GDM1 (cell line): ENCODE measurements at places on chromosomes 13 and 19.
A peak's percentile ranks its signal among the peaks of the same experiment; 100 is the strongest.

- no peak for DNase-seq
Measured at GRCh38 chr13:99548448-99548847, 47.2 kb downstream of the TM9SF2 start.

DNA sequence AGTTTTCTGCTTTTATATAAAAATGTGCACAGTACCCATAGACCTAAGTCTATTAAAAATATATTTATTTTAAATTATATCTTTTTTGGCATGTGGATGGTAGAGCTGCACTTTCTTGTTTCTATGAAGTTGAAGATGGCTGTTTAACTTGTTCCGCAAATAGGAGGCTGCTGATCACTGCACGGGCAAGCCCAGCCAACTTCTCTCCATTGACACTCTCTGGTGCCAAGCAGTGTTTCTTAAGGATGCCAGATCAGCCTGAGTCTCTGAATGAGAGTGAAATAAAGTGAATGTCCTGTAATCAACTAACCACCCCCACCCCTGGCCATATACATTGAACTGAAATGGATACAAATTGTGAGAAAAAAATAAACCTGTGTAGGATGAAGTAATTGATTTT, 202.9 kb upstream of the KLHL1 start:
- DNase-seq, result no peak

GRCh38 chr13:85755123-85755522, 44.1 kb downstream of the SLITRK6 start:
- DNase-seq, result no peak

- no peak for DNase-seq
Measured at GRCh38 chr19:15815306-15815705, at the start of gene OR10H1. Gene OR10H1, minus strand, starts transcription at chr19:15815664. Its CDS starts 7,627 bp downstream, at chr19:15808037.

DNA sequence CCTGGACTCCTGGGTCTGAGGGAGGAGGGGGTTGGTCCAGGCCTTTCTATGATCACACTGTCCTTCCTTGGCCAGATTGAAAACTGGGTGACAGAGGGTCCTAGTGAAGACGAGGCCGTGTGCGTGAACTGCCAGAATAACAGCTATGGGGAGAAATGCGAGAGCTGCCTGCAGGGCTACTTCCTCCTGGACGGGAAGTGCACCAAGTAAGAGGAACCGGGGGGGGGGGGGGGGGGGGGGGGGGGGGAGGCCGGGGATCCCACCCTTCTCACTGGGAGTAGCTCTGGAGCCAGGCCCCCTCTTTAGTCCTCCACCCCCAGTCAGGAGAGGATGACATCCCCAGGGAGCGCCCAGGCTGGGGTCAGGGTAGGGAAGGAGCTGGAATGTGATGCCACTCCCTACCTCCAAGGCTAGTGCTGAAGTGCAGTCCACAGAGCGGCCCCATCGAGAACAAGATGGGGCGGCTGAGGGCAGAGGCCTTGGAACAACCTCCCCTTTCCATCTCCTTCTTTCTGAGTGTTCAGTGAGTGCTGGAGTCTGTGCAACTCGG, 19.4 kb downstream of the CNFN start:
- DNase-seq, result no peak

- DNase-seq, result no peak
Measured at GRCh38 chr13:20713014-20713376, 9.5 kb downstream of the IL17D start.

GRCh38 chr19:6706633-6706958, 13.9 kb downstream of the C3 start:
- DNase-seq, result no peak

DNA sequence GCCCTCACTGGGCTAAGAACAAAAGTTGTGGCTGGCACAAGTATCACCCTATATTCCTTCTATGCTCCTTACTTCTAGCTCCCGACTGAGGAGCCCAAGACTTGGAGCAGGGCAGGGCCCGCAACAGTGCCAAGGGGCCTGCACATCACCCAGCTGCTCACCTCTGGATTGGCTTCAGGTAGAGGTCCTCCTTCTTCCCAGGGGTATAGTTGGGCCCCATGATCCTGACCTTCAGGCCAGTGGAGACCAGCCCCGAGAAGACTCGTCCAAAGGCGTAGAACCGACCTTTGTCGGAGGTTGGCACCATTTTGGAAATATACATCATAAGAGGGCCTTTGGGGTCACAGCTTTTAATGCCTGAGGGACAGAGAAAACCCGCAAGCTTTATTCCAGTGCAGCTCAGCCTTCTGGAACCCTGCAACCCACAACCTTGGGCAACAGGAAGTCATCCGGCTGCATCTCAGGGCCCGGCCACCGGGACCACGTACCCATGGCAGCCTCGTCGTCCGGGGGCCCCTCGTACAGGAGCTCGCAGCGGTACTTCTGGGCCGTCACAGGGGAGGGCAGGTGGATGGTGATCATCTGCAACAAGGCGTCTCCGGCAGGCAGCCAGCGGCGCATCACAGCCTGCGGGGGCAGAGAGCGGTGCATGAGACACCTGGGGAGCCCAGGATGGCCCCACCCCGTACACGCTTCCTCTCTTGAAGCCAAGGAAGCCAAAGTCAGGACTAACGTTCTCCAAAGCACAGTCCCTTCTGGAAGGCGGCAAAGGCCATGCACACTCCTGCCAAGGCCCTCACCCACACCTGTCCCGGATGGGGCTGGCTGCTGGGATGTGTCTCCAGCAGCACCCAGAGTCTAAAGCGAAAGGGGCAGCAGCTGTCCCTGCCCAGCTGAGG, 4.7 kb downstream of the EEF2 start:
- DNase-seq, result no peak

DNA sequence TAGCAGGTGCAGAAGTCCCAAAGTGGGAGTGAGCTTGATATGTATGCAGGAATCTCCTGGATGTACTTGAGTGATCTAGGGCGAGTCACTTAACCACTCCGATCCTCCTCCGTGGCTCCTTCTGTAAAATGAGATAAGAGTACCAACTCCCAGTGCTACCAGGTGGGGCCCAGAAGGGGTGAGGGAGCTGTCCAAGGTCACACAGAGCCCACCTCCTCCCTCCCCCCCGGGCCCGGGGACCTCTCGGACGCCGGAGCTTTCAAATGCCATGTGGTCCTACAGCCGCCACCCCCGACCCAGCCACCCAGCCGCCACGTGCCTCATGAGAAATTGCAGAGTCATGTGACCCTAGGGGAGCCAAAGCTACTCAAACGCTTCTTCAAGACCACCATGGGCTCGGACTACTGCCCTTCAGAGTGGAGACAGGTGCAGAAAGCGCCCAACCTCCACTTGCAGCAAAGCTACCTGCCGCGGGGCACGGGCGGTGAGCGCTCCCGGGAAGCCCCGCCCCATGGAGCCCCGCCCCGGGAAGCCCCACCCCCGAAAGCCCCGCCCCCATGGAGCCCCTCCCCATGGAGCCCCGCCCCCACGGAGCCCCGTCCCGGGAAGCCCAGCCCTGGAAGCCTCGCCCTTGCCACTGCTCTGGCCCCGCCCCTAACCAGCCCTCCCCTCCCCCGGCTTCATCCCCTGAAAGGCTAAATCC, 10.1 kb upstream of the ZNF358 start:
- DNase-seq, result no peak

DNA sequence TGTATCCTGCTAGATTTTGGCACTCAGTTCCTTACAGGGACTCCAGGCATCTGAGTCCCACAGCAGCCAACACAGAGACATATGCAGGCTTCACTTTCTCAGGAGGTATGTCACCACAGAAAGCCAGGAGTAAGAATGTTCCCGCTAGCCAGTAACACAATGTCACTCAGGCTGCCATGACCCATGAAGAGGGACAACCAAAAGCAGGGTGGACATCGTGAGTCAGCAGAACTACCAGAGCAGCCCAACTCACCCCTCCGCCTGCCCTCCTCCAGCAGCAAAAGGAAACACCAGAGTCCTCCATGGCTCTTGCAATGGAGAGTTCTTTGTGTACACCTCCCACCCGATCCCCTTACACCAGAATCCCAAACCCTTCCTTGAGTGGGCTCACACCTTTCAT, 95.4 kb downstream of the CRYL1 start:
- DNase-seq, result no peak

DNA sequence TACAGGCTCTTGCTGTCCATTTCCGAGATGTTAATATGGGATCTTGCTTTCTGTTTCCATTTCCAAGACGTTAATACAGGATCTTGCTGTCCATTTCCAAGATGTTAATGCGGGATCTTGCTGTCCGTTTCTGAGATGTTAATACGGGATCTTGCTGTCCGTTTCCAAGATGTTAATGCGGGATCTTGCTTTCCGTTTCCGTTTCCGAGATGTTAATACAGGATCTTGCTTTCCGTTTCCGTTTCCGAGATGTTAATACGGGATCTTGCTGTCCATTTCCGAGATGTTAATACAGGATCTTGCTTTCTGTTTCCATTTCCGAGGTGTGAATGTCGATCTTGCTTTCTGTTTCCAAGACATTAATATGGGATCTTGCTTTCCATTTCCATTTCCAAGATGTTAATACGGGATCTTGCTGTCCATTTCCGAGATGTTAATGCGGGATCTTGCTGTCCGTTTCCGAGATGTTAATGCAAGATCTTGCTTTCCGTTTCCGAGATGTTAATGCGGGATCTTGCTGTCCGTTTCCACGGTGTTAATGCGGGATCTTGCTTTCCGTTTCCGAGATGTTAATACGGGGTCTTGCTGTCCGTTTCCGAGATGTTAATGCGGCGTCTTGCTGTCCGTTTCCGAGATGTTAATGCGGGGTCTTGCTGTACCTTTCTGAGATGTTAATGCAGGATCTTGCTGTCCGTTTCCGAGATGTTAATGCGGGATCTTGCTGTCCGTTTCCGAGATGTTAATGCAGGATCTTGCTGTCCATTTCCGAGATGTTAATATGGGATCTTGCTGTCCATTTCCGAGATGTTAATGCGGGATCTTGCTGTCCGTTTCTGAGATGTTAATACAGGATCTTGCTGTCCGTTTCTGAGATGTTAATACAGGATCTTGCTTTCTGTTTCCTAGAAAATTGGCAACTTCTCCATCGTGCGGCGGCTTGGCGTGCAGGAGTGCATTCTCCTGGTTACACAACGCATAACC, 38.3 kb downstream of the PEX11G start:
- DNase-seq, result no peak

- no peak for DNase-seq
Measured at GRCh38 chr13:43992211-43992610, 112.5 kb downstream of the LACC1 start.

GRCh38 chr13:35723821-35724220, 247.3 kb upstream of the MAB21L1 start:
- DNase-seq, result no peak

- DNase-seq, result no peak
Measured at GRCh38 chr13:82693607-82694006, 1188.7 kb downstream of the SLITRK1 start.

GRCh38 chr19:42276284-42276683, 7.2 kb downstream of the CIC start:
- DNase-seq, result no peak

GRCh38 chr19:39754971-39755370, 17.1 kb upstream of the CLC start:
- DNase-seq, result no peak

GRCh38 chr13:24270639-24271141, 38.7 kb upstream of the C1QTNF9 start:
- peak; percentile 64 for DNase-seq

DNA sequence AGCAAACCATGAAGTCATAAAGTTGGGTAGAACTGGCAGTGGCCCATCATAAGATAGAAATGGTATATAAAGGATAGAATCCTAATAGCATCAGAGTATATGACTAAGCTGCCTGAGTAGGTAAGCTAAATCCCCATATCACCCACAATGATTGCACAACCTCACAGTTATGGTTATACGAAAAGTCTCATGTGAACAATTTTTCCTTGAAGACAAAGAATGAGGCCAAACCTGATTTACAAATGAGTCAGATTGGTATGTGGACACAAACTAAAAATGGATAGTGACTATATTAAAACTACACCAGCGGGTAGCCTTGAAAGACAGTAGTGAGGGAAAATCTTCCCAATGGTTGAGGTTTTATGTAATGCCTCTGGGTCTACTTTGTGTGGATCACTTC, 40.9 kb upstream of the UFM1 start:
- no peak for DNase-seq

GRCh38 chr19:40139533-40140287, 49.0 kb upstream of the ZNF780A start:
- DNase-seq, result no peak

GRCh38 chr13:110500341-110500740, 61.2 kb downstream of the RAB20 start:
- DNase-seq, result no peak

GRCh38 chr19:18128044-18128443, 24.9 kb upstream of the PIK3R2 start:
- no peak for DNase-seq

GRCh38 chr13:40102360-40102727, 446.9 kb downstream of the COG6 start:
- DNase-seq, result no peak

GRCh38 chr19:38711726-38712153, 32.5 kb downstream of the CAPN12 start:
- no peak for DNase-seq

DNA sequence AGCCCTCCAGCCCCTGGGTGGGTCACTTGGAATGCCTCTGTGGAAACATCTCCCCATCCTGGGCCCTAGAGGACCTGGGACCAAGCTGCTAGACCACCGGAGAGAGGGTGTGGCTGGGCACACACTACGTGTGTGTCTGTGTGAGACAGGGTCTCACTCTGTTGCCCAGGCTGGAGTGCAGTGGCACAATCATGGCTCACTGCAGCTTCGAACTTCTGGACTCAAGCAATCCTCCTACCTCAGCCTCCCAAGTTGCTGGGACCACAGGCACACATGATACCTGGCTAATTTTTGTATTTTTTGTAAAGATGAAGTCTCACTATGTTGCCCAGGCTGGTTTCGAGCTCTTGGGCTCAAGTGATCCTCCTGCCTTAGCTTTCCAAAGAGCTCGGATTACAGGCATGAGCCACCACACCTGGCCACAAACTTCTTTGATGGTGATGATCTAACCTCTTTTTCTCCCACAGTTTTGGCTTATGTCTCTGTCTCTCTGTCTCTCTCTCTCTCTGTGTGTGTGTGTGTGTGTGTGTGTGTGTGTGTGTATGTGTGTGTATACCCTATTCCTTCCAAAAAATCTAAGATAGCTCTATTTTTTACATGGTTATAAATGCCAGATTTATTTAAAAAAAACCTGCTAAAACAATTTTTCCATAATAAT, 32.1 kb upstream of the SLC7A9 start:
- DNase-seq, result no peak

DNA sequence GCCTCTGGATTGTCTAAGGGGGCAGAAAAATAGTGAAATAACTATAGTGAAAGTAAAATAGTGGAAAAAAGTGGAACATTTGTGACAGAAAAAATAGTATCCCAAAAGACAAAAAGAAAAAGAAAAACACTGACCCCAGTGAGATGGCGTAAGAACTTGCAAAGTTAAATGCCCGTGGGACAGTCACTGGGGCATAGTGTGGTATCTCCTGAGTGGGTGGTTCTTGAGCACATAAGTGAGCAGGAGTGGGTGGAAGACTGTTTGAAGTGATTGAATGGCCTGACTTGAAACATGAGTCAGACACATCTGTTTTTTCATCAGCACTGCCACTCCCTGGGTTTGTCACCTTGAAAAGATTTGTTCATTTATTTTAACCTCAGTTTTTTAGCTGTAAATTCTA, 2.5 kb downstream of the ZNF430 start:
- DNase-seq, result no peak
